Naive thymus-derived CD8-positive, alpha-beta T cell (primary cell): ENCODE measurements at places on chromosomes 12 and 14.

- no peak for DNase-seq
Measured at GRCh38 chr12:4431866-4432265, 13.7 kb downstream of the FGF6 start.

GRCh38 chr14:23299986-23300686 is 2.5 kb downstream of the PPP1R3E start:
- DNase-seq = peak; percentile 5

- no peak for DNase-seq
Measured at GRCh38 chr12:129873833-129874208, 30.0 kb downstream of the TMEM132D start.

- DNase-seq = peak; percentile 20
Measured at GRCh38 chr14:31510222-31510621, 22.4 kb upstream of the GPR33 start.

DNA sequence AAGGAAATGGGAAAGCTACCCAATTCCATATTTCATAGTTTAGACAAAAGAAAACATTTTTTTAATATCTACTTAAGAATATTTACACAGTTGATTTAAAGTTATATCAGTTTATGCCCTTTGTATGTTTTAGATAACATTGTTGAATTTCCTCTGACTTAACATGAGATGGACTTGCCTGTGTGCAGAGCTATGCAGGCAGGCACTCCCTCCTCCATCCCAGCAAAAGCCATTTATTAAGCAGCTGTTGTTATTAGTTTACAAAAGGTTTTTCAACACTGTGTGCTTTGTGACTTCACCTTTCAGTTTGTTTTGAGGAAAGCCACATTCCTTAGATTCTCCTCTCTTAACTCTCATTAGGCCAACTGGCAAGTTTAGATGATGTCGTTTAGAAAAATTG is 337.5 kb upstream of the PDE3A start:
- DNase-seq = no peak

DNA sequence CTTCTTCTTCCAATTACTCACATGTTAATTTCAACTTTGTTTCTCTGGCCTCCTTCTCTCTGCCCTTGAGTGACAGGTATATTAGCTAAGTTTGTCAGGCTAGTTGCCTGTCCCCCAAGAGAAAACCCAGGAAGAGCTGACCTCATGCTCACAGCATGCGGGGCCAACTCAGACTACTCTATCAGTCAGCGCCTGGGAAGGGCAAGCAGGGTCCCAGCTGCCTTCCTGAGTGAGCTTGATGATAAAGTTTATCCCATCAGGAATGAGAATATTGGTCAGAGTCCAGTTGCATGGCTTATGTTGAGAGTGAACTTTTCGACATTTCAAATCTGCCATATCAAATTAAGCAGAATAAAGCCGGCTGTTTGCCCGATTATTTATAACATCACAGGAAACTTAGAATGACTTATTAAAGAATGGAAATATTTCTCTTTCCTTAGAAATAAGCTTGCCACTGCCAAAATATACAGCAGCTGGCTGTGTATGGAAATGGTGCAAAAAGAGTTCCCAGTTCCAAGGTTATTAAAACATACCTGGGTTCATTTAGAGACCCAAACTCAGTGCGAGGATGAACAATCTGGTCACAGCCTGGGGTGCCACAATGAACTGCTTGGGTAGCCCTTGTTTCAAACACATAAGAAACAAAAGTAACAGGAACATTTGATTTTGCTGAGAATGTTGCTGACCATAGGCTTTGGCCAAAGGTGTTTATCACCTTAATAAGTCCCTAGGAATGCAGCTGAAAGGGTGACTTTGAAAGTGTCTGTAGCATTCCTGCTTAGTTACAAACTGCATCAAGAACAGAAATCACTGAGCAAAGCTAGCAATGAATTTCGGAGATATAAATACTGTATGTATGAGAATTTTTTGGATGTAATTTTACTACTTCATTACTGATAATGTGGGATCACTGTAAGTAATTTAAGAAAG is 1553.8 kb upstream of the FLRT2 start:
- no peak for DNase-seq

- DNase-seq = no peak
Measured at GRCh38 chr12:857611-858010, 91.9 kb downstream of the RAD52 start.

- DNase-seq = no peak
Measured at GRCh38 chr14:77485256-77485655, 13.4 kb downstream of the ISM2 start.

GRCh38 chr12:12266389-12266872 is 413 bp downstream of the LRP6 start:
- no peak for DNase-seq
